Activated CD8-positive, alpha-beta memory T cell treated with anti-CD3 and anti-CD28 coated beads for 1 hour (primary cell): ENCODE measurements at places on chromosomes 4 and X.

DNA sequence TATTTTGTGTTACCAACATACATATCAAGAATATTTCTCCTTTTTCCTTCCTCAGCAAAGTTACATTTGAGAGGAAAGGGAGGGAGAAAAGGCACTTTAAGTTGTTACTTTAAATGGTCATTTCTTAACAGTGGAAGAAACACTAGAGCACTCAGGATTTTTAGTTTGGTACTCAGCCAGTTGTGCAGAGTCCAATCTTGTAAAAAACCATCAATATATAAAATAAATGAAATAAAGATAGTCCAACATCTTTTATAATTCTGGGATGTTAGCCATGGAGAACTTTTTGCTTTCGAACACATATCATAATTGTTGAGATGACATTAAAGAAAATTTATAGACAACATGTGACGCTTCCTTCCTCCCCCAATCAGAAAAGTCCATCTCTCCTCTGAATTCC is 253.8 kb downstream of the QDPR start:
- no peak for DNase-seq

DNA sequence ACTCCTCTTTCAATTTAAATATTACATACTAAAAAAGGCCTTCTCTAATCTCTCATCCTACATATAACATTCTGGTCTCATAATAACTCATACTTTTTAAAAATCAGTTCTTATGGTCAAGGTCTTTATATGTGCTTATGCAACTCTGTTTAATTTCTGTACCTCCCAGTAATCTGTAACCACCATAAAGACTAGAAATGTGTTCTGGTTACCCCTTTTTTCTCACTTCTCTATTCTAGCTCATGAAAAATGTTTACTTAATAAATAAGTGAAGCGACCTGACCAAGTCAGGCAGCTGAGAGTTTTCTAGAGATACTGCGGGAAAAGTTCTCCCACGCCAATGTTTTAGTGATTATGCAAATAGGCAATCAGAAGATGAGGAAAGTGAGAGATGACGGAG is 548.8 kb upstream of the FAM241A start:
- no peak for DNase-seq

DNA sequence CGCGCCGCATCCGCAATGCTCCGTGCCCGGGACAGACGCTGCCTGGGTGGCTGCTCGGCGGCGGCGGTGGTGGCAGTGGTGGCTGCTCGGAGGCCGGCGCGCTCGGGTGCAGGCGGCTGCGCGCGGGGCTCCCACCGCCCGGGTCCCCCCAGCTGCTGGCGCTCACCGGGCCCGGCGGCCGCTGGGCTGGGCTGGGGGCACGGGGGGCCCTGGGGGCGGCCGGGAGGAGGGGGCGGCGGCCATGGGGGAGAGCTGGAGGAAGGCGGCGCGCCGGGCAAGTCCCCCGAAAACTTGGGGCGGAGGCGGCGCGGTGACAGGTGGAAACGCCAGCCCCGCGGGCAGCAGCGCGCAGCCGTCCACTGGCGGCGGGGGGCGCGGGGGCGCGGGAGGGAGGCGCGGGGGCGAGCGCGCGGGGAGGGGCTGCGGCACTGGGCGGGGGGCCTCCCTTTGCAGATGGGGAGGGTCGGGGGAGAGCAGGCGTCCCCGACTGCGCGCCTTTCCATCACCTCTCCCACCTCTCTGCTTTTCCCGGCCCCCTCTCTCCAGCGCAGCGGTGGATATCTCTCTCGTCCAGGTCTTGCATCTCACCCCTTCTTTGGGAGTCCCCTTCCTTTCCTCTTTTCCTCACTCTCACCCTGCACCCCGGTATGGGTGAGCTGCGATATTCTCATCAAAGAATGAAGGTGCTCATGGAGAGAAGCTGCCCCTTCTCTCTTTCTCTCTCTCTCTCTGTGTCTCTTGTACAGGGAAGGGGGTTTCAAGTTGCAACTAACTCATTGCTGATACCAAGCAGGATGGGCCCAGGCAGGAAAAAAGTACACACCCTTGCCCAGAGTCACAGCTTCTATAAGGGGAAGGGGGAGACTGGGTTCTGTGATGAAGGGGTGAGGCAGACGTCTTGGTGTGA is 83.7 kb upstream of the DHRSX start:
- DNase-seq = no peak

GRCh38 chrX:78124307-78124706 is 15.1 kb downstream of the TAF9B start:
- no peak for DNase-seq

- no peak for DNase-seq
Observed at GRCh38 chr4:100790836-100791615, 273.2 kb upstream of the EMCN start.

GRCh38 chrX:331151-331824 is 12.7 kb upstream of the GTPBP6 start:
- DNase-seq = no peak

GRCh38 chr4:14049946-14050345 is 422.4 kb upstream of the BOD1L1 start:
- DNase-seq = no peak

- no peak for DNase-seq
Observed at GRCh38 chrX:15973299-15973698, 118.7 kb upstream of the AP1S2 start.

DNA sequence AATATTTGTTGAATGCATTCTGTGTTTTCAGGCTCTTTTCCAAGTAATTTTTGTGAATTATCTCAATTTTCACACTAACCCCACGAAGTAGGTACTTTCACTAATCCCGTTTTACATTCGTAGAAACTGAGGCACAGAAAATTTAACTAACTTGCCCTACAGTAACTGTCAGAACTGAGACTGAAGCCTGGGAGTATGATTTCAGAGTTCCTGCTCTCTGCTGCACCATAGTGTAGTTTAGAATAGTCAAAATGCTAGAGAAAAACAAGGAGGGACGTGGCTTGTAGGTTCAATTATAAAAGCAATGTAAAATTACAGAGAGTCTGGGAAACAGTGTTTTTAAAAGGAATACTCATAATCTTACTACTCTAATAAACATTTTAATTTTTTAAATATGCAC is 2.2 kb downstream of the CLCN3 start:
- no peak for DNase-seq

- DNase-seq = no peak
Observed at GRCh38 chr4:37486166-37486565, 200.0 kb downstream of the RELL1 start.

DNA sequence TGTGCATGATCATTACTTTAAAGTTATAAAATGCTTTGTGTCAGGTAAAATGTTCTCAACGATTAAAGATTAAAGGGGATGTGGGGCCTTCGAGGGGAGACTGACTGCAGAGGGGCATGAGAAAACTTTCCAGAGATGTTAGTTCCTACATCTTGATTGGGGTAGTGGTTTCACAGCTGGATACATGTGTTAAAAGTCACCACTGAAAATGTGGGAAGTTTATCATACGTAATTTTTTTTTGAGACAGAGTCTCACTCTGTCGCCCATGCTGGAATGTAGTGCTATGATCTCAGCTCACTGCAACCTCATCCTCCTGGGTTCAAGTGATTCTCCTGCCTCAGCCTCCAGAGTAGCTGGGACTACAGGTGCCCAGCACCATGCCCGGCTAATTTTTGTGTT is 79.5 kb downstream of the RBM47 start:
- no peak for DNase-seq

- no peak for DNase-seq
Observed at GRCh38 chr4:166252487-166253402, 379.7 kb downstream of the TLL1 start.

DNA sequence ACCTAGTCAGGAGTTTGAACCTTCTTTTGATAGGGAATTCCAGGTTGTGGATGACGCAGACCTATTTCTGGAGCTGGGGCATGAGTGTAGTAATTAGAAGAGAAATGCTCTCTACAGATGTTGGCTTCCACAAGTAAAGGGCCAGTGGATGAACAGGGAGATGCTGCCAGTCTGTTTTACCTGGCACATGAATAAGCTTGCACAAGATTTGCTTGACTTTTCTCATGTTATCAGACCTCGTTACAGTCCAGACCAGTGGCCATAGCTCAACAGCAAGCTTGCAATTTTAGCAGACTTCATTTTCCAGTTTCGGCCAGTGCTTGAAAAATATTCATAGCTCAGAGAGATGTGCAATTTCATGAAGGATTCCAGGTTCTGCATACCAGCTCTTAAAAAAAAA is 26.9 kb upstream of the SPANXB1 start:
- no peak for DNase-seq

- DNase-seq = no peak
Observed at GRCh38 chrX:23504895-23505294, 162.4 kb upstream of the PRDX4 start.
